ENCODE measurements at places on chromosomes 11 and 22.

DNA sequence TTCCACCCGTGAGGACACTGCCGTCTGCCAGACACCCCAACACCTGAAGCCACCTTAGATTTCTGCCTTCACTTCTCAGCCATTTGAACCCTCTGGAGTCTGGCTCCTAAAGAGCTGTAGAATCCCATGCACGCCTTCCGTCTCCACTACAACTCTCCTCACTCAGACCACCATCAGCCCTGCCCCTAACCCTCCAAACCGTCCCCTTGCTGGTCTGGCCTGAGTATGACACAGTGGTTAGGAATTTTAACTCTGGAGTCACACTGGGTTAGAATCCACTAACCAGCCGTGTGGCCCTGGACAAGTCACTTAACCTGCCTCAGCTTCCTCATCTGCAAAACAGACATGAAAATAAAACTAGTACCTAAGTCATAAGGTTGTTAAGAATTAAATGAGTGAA, 3.0 kb downstream of the CNIH2 start:
- no peak for DNase-seq

DNA sequence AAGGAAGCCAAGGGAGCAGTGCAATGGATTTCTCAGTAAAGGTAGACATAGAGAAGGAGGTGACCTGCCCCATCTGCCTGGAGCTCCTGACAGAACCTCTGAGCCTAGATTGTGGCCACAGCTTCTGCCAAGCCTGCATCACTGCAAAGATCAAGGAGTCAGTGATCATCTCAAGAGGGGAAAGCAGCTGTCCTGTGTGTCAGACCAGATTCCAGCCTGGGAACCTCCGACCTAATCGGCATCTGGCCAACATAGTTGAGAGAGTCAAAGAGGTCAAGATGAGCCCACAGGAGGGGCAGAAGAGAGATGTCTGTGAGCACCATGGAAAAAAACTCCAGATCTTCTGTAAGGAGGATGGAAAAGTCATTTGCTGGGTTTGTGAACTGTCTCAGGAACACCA, 6.6 kb downstream of the TRIM22 start:
- DNase-seq, result no peak

DNA sequence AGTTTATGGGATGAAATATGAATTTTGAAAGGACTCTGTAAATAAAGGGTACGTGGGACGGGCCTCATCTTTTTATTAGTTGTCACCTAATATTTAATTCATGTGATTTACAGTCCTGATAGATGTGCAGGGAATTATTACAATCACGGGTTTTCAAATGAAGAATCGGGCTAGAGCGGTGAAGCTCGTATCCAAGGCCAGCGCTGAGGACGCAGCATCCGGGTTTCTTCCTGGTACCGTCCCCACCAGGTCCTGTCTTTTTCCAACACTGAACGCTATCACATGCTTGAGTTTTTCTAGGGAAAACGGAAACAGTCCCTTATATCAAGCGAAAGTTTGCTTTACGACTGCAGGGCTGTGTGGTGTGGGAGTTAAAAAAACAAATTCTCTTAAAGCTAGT, 787 bp downstream of the SMDT1 start:
- peak; percentile 58 for DNase-seq

DNA sequence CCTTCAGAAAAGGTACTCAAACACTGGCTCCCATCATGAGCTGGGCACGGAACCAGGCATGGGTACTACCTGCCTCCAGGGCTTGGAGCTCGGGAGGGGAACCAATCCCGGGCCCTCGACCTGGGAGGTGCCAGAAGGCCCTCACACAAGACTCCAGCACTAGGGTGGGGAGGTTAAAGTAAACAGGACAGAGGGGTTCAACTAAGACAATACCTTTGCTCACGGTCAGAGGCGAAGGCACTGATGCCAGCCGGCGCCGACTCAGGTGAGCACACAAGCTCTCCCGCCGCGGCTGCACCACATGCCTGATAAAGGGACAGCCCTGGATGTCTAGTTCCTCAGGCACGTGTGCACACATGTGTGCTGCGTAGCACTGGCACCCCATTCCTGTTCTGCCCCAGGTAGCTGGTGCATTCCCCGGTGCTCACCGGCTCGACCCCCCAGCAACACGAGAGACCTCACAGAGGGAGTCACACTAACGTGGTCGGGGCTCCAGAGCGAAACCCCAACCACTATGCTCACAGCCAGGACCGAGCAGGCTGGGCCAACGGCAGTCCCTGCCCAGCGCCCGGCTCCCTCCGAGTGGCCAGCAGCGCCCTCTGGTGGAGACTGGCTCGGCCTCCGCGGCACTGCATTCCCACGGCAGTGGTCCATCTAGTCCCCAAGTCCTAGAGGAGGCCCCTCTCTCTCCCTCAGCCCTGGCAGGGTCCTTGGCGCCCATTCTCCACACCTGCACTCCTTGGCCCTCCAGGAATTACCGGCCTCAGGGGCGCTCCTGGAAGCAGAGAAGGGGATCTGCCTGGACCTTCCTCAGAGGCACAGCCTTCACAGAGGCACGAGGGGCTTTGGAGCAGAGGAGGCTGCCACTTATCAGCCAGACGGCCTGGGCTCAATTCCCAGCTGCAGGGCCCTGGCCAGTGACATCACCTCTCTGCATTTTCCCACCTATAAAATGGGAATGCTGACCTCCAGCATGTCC, 28.8 kb upstream of the MOB2 start:
- peak; percentile 58 for DNase-seq

GRCh38 chr11:124758355-124759265, 3.5 kb downstream of the ESAM start:
- DNase-seq, result peak; percentile 59

DNA sequence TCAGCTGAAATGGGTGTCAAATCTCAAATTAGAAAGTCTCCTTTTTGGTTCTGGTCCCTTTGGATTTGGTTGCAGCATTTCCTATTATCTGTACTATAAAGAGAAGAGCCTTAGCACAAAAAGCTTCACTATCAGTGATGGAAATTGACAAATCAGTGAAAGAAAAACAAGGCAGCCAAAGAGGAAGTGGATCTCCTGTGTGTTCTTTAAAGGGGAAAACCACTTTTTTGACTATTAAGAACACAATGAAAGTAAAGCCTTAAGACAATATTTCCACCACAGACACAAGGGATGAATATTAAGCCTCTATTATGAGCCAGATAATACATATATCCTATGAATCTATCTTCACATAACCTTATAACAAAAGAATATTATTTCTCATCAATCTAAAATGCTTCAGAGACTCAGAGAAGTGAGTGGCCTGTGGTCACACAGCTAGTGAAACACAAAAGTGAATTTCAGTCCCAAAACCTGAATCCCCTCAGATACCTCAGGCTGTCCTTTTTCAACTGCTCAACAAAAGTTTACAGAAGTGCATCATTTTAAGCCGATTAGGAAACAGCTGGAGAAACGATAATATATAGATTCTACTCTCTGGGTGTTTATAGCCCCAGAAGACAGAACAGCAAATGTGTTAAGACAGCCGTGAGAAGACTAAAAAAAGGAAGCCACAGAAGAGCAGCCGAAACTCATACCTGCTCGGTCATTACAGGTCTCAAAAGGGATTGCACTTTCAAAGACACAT, 24.4 kb upstream of the FSHB start:
- no peak for DNase-seq

DNA sequence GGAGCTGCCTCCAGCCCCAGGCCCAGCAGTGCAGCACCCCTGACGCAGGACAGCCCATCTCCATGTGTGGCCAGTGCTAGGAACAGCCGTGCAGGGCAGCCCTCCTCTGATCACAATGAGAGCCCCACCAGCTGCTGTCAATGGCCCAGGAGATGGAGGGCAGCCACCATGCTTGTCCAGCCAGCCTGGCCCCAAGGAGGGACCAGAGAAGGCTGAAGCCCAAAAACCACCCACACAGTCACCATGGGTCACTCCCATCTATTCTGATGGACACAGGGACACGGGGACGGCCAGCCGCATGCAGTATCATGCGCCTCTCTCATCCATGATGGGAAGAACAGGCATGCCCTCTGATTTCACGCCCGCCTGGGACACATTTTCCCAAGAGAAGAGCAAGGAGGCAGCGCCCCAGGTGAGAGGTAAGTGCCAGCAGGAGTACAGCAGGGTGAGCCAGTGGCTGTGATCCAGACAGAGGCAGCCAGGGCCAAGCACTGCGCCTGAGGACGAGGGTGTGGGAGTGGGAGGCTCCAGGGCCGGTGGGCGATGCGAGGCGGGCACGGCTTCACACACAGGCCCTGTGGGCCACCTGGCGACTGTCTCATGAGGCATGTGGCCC, 33.6 kb upstream of the GNB1L start:
- DNase-seq, result no peak

DNA sequence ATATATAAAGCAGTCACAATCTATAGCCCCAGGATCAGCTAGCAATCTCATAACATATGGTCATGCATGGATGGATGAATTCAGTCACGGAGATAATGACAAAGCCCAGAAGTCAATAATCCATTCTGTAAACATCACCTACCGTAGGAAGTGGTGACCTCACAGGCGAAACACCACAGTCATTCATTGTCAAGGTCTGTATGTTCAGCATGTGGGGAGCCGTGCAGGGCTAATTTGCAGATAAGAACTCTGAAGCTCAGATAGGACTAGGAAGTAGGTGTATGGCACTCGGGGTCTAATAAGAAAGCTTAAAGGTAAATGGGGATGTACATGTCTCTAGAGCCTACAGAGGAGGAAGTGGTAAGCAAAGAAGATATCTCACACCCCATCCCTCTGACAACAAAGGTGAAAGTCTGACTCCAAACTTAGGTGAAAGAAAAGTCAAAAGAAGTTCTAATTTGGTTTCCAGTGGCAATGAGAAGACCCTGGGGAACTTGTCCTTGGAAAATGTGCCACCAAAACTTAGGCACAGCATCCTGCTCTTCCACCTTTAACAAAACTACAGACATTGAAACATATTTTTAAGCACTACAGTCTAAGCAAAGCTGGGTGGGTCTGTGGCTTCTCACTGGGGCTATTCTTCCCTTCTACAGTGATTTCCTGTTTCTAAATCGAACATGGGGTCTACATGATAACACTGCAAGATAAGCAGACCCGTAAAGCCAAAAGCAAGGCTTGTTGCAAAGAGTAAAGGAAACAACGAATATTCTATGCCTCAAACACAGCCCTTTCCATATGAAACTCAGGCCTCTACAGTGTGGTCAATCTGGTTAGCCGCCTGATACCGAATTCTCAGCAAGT, 5.2 kb downstream of the CRTAM start:
- DNase-seq, result no peak

- no peak for DNase-seq
Observed at GRCh38 chr11:20631519-20632168, 32.2 kb downstream of the SLC6A5 start.

- peak; percentile 82 for DNase-seq
Observed at GRCh38 chr22:45612451-45612901, 59.2 kb upstream of the ATXN10 start.

- no peak for DNase-seq
Observed at GRCh38 chr11:35045236-35045820, 93.6 kb upstream of the CD44 start.

GRCh38 chr11:64722141-64723065, 594 bp downstream of the NRXN2 start:
- DNase-seq, result no peak

DNA sequence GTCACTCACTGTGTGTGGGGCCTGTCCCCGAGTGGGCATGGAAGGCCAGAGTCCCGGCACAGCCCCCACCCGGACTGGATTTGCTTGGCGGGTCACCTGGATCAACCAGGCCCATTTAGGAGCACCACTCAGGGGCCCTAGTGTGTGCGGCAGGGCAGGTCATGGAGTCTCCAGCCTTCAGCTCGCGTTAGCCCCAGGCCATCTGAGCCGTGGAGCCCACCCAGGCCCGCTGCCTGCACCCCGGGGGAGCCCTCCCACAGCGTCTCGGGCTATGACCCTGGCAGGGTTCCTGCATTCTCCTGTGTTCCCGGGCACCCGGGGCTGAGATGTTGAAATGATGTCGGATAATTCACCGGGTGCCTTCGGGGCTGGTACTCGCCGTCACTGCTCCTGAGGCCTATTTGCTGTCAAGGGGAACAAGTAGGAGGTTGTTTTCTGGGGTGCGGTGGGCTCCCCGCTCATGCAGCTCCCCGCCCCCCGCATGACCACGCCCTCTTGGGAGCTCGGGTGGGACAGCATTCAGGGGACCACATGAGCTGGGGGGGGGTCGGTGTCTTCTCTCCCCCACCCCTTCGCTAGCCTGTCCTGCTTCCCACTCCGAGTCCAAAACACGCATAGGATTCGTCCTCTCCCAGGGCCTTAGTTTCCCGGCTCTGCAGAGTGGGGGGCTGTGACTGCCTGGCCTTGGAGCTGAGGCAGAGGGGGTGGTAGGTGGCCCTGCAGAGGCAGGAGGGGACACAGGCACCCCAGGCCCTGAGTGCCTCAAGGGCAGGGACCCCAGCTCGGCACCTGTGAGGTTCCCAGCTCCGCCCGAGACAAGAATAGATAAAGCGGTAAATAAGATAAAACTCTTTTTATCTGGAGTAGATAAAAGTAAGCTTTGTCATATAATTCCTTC, 77.2 kb downstream of the KCNQ1 start:
- DNase-seq, result no peak

DNA sequence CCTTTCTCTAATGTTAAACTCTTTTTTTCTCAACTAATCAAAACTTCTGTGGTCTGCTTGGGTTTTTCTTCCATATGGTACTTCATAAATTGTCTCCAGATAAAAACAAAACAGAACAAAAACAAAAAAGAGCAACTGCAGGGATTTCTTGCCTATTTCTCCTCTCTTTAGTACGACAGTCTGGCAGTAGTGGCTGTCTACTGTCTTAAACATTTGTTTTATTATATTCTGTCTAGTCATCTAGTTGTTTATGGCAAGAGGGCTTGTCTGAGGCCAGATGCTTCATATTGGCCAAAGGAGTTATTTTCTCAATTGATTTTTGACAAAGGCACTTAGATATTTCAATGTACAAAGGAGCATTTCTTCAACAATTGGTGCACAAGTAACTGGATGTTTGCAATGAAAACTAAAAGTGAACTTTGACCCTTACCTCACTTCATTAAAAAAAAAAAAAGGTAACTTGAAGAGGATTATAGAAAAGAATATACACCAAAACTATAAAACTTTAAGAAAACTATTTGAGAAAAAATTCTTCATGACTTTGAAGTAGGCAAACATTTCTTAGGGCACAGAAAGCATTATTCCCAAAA, 404.2 kb downstream of the LUZP2 start:
- no peak for DNase-seq

DNA sequence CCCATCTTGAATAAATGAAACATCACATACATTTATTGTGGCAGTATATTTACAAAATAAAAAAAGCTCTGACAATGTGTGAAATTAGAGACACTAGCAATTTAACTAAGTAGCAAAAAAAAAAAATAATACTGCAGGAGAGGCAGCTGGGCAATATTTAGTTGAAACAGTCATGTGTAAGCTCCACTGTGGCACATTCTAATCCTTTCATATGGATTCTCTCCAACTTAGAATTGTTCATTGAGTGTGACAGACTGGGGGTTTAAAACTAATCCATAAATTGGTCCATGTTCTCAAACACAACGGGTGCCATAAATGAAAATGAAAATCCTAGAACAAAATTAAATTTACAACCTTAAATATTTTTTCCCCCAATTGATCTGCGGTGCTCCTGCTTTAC, 302.1 kb downstream of the CADM1 start:
- no peak for DNase-seq

GRCh38 chr11:42036201-42036600, 576.7 kb upstream of the LRRC4C start:
- no peak for DNase-seq
